Hematopoietic multipotent progenitor cell treated with erythropoietin and hydrocortisone succinate and interleukin-3 and kit ligand, for 8 days (in vitro differentiated cells): ENCODE measurements at places on chromosomes 6 and 20.

- no peak for DNase-seq
Measured at GRCh38 chr20:14336686-14337085, 726 bp downstream of the FLRT3 start.

DNA sequence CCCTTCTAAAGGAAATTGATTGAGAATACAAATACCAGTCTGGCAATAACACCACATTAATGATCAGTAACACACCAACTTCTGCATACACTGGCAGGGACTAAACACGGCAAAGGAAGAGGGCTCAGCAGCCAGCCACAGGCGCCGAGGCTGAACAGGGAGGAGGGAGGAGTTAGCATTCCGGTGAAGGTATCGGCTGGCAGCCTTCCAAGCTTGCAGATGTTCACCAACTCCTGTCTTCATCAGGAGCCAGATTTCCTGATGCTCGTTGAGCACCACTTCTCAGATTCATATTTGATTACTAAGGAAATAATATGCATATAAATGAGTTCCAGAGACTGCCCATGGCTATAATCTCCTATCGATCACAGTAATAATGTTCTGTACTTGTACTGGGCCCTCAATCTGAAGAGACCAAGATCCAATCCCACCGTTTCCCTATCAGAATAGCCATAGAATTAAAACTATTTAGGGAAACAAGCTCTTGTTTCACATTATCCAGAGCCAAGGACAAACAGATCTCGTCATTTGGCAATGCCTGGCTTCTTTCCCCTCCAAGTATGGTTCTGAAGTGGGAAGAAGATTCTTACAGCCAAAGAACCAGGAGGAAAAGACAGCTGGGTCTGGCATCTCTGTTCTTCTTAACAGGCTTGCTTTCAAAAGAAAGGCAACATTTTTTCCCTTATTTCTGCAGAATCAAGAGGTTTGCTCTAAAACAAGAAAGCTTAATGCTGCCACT, 42.2 kb downstream of the GFOD1 start:
- DNase-seq, result peak; percentile 54

DNA sequence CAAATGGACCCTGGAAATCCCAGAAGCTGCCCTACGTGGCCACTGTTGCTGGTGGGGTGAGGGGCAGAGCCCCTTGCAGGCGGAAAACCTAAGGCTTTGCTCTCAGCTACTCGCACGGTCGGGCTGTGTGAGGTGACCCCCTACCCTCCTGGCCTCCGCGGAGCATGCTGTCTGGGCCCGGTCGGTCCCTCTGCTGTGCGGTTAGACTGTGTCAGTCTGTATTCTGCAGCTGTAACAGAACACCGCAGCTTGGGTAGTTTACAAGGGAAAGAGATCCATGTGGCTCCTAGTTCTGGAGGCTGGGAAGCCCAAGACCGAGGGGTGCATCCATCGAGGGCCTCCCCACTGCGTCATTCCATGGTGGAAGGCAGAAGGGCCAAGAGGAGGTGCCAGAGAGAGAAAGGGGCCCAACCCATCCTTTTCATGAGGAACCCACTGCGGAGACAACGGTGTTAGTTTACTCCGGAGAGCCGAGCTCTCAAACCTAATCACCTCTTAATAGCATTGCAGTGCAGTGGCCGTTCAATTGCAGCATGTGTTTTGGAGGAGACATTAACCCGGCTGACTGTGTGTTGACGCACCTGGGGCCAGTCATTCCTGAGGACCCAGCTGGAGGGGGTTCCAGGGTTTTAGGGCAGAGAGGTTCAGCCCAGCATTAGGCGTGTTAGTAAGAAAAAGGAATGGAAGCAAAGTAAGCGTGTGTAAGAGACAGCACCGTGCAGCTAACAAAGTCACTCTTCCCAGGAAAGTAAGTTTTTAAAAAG, 18.3 kb downstream of the COL9A3 start:
- DNase-seq, result no peak

DNA sequence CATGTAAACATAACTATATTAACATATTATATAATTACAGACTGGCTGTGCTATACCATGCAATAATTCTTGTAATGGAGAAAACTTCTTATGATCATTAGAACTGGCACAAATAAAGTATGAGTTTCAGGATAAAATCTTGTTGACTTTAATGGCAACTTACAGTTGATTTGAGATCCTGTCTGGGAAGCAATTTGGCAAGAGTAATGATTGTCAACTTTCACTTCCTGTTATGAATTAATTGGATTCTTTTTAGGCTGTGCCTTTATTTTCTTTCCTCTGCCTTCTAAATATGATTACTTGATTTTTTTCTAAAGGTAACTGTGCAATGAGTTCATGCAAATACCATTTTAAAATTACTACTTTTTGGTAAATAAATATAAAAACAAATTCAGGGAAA, 158.1 kb upstream of the B3GAT2 start:
- no peak for DNase-seq

- peak; percentile 61 for DNase-seq
Measured at GRCh38 chr20:51639206-51639832, 96.8 kb upstream of the NFATC2 start.

DNA sequence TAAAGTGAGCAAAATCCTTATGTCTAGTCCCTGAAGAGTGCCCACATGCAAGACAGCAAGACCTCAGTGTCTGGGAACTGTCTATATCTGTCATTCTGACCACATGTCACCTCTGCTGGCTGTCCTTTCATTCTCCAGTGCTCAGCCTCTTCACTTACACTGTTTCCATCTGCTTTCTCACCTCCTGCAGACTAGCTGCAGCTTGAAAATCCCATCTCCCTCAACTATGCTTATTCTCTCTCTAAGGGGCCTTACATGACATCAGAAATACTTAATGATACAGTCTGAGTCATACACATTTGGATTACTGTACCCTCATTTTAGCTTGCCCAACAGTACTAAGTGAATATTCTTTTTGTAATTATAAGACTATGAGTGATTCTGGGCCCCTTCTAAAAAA, 587.8 kb downstream of the EPM2A start:
- DNase-seq, result no peak

- DNase-seq, result no peak
Measured at GRCh38 chr6:107532706-107533105, 42.8 kb downstream of the SOBP start.

DNA sequence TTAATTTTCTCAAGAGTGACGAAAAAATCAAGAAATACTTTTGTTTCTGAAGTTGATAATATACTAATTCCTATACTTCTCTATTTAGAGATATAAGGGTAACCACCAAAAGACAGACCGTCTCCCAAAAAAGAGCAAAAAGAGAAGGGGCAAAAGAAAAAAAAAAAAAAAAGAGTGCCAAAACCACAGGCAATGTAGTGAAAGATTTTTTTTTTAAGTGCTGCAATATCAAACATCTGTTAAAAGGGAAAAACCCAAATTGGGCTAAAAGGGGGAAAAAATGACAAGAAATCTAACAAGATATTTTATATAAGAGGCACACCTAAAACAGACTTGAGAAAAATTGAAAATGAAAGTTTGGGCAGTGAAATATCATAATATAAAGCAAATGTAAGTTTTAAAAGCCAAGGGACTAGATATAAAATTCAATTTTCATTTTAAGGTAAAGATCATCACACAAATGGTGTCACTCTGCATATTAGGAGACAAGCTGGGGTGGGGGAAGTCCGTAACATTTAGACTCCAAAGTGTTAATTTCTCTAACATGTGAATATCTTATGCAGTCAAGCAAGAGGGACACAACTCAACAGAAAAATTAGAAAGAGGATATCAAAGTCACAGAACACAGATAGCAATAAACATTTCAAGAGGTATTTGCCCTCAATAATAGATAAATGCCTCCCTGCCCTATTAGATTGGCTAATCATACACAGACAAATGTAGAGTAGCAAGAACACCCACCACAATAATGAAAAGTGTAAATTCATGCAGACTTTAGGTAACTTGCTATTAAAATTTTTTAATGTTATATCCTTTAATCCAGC, 9.1 kb downstream of the C6orf52 start:
- DNase-seq, result peak; percentile 83

- no peak for DNase-seq
Measured at GRCh38 chr20:25510202-25510601, 75.1 kb downstream of the NINL start.

- peak; percentile 69 for DNase-seq
Measured at GRCh38 chr6:25652007-25652515, at the start of gene SCGN. SCGN (plus strand) TSS chr6:25652215; CDS start chr6:25652404, 189 bp downstream.

GRCh38 chr20:16821211-16822089, 73.3 kb downstream of the OTOR start:
- DNase-seq, result peak; percentile 53

- DNase-seq, result no peak
Measured at GRCh38 chr6:162626869-162627268, 100.7 kb downstream of the PRKN start.

- peak; percentile 97 for DNase-seq
Measured at GRCh38 chr6:4021133-4021853, 57.6 kb downstream of the FAM217A start.

GRCh38 chr6:139149383-139149782, 14.5 kb downstream of the HECA start:
- DNase-seq, result no peak

GRCh38 chr6:44787254-44787834, 399.8 kb downstream of the CDC5L start:
- DNase-seq, result no peak

- no peak for DNase-seq
Measured at GRCh38 chr6:137112067-137112355, 61.4 kb downstream of the IL22RA2 start.

GRCh38 chr6:36984581-36985416, 1.2 kb downstream of the MTCH1 start:
- DNase-seq, result peak; percentile 23

DNA sequence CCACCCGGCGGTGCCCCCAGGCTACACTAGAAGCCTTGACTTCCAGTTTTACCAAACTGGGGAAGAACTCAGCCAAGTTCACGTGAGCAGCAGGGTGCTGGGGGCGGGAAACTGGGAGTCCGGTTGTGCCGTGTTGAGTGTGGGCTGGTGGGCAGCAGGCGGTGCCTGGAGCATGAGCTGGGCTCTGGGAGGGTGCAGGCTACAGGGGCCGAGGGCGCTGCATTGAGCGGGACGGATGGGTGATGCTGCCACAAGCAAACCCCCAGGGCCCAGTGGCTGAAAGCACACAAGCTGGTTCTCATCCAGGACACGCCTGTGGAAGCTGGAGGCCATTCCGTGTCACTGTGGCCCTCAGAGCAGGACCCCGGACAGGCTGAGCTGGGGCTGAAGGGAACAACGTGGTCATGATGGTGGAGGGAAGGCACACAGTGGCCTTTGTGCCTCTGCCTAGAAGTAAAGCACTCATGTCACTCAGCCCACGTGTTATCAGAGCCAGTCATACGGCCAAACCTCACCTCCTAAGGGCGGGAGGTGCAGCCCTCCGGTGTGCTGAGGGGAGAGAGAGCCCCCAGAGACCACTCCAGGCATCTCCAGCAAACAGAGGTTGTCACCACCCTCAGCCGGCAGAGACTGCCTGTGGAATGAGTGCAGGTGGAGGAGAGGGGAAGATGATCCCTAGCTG, 29.5 kb downstream of the RBM38 start:
- peak; percentile 46 for DNase-seq

DNA sequence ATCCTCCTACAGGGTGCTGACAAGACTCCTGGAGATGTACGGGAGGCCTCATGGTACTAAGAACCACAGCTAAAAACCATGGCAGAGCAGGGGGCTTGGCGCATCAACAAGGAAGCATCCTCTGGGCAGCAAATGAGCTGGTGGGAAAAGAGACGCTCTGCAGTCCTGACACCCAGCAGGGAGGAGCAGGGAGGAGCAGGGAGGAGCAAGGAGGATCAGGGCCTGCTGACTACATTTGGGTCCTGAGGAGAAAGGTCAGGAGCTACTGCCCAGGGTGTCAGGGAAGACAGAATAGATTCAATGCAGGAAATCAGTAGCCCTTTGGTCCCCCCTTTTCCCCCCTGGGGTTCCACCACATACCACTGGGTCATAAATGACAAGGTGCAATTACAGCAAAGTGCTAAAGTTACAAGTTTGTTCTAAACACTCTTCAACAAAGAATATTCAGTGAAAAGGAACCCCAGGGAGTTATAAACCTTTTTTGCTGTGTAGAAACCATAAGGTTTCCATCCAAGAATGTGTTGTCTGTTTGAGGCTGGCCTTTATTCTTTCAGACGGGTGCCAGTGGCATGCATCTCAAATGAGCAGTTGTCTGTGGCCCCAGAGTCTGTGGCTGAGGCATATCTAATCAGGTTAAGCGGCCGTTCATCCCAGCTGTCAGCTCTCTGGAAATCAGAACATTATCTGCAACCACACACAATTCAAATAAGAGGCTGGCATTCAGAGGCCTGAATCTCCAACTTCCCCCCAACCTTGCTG, 325.0 kb downstream of the CDC5L start:
- DNase-seq, result peak; percentile 19

GRCh38 chr6:103002282-103002681, 1608.8 kb downstream of the GRIK2 start:
- DNase-seq, result peak; percentile 3

GRCh38 chr6:21103626-21104224, 489.8 kb upstream of the SOX4 start:
- no peak for DNase-seq

DNA sequence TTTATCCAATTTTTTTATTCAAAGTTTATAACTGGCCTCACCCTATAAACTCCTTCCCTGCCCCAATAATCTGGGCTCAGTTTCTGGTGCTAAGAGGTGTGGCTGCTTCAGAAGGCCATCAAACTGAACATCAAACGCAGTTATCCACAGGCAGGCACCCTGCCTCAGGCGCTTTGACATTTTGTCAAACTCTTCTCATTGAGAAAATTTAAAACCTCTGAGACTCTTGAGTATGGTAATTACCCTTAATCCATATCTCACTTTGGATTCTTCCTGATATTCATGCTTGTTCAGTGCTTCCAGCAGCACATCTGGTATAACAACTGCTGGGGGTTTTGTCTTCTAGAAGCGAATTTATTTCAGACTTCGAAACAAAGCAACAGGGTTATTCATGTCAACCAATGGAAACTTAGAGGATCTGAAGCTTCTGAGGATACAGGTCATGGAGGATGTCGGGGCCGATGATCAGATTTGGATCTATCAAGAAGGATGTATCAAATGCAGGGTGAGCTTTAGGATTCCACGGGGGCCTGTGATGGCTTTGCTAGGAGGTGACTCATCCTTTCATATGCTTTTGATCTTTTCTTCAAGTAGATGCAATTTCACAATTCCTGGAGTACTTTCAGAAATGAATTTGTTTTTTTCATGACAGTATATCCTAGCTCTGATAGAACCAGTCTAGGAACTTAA, 68.2 kb downstream of the RTN4IP1 start:
- DNase-seq, result no peak

- DNase-seq, result no peak
Measured at GRCh38 chr6:8337147-8337546, 98.2 kb downstream of the SLC35B3 start.

DNA sequence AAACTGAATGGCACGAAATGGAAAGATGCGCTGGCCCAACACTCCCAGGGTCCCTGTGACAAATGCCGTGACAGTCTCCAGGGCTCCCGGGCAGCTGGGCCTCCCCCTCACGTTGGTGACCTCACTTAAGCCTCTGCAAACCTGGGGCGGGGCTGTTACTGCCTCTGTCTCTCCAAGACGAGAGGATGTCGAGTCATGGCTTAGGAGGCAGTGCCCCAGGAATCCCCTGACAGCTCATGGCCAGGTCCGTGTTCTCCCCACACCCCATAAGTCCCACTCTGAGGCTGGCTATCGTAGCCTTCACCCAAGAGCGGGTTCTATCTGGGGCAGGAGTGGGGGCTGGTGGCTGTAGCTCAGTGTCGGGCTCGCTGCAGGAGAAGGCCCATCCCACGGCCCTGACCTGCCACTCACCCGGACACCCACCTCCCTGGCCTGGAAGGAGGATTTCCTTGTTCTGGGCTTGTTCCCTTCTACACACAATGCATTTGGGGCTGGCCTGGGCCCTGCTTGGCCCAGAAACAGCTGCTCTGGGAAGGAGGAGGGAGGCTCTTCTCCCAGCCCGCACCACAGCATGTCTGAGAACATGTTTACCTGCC, 5.6 kb upstream of the RPS21 start:
- peak; percentile 61 for DNase-seq

GRCh38 chr6:87729965-87730719, 28.1 kb upstream of the AKIRIN2 start:
- DNase-seq, result peak; percentile 53
